Cortex of kidney (tissue), 1 donor: ENCODE measurements at places on chromosomes 16 and 17.

GRCh38 chr16:9286930-9287329, 195.5 kb downstream of the HAPSTR1 start:
- DNase-seq: no peak

DNA sequence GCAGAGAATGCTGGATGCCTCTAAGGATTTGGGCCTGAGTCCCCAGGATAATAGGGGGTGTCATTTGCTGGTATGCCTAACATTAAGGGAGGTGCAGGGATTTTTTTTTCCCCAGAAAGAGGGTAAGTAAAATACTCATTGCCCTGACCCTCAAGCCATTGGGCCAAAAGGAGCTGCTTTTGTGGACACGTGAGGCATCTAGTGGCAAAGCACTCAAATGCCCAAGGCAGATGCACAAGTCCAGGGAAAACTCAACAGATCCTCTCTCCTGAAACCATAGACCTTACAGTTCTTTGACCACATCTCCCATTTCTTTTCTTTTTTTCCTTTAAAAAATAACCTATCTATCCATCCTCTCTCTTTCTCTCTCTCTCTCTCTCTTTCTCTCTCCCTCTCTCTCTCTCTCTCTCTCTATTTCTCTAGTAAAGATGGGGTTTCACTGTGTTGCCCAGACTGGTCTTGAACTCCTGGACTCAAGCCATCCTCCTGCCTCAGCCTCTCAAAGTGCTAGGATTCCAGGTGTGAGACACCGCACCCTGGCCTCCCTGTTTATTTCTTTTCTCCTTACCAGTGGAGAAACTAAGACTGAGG, 11.8 kb downstream of the IRX5 start:
- no peak for DNase-seq

GRCh38 chr17:48441862-48442261, 11.8 kb upstream of the SKAP1 start:
- no peak for DNase-seq

DNA sequence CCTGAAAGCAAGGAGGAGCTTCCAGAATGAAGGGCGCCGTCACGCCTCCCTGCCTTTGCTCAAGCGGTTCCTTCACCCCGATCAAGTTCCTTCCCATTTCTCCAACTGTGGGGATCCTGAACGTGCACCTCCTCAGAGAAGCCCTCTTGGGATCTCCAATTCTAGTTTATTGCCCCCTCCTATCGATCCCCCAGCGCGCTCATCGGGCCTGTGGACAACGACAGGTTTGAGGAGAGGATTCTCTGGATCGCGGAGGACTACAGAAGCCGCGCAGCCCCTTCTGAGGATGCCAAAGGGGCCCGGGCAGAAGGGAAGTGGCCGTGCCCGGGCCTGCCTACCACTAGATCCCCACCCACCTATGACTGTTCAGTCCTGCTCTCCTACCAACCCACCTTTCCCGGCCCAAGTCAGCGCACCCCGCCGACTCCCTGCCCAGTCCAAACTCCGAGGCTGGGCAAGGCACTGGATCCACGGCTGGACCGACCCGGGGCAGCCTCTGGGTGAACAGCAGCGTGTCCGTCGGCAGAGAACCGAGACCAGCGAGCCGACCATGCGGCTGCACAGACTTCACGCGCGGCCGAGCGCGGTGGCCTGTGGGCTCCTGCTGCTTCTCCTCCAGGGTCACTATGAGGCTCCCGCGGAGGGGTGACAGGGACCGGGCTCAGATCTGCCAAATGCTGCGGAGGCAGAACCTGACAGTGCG, 12.8 kb upstream of the CES3 start:
- DNase-seq: no peak

GRCh38 chr16:65313936-65314626, 192.2 kb upstream of the CDH11 start:
- no peak for DNase-seq

- no peak for DNase-seq
These were observed 214.2 kb downstream of the STX8 start for GRCh38 chr17:9361188-9361955.

DNA sequence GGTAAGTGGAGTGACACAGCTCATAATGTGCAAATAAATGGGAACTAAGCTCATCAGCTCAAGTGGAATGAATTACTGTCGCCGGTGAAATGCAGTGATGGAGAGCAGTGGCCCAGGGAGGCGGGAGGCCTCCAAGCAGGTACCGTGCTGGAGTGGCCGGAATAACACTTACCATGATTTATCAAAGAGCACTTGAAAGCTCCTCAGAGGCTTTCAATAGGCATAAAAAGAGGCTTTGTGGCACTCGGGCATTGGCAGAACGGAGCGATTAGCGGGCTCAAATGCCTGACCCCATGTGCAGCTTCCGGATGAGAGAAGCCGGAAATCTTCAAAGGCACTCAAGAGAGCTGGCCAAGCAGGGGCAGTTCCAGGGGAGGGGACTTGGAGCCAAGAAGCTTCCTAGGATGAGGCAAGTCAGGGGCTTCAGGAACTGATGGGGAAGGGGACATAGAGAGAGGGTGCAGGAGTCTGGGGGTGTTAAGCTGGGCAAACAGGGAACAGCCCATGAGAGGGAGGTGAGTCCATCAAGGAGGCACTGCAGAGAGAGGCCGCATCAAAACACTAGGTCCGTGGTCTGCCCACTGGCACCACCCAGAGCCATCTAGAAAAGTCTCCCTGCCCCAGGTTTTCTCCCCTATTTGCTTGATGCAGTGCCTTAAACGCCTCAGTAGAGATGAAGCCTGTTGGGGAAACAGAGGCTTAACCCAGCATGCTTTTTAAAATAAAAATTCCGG, 144.0 kb upstream of the IRX6 start:
- no peak for DNase-seq

DNA sequence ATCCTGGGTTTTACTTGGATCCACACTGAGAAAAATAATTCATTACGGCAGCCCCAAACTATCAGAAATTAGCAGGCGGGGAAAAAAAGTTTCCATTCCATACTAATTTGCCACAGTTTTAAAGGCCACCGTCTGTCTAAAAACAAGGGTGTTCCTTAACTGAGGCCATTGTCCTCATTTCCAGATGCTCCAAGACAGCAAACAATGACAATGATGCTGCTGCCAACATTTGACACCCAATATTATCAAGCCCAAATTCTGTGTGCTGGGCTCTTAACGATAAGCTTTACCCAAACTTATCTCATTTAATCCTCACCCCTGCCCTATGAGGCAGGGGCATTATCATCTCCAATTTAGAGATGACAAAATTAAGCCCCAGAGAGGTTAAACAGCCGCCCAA, 26.3 kb downstream of the CUEDC1 start:
- no peak for DNase-seq

GRCh38 chr16:82880346-82880745, 253.6 kb downstream of the CDH13 start:
- no peak for DNase-seq

DNA sequence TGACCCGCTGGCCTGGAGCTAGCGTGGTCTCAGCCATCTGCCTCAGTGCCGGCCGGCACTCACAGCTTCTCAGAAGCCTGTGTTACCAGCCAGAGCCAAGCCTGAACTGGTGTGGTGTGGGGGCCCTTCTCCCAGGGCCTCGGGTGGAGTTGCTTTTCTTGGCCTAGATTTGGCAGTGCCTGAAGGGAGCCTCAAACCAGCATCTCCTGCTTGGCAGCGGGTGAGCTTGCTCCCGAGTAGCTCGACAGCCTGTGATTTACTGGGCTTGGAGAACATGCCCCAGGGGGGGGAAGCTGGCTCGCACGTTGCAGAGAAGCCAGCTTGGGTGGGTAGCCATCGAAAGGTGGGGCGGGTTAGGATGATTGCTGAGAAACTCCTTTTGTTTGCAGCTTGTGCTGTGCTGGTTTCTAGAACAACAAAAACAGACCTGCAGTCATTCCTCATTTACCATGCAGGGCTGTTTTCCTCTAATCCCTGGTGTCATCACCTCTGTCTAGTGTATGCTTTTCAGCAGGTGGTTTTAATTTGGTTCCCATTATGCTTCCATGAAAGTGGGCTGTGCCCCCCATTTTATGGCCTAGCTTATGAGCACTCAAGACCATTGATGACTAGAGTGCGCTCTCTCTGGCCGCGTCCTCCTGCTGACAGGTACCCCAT, 42.2 kb downstream of the TBCD start:
- DNase-seq: no peak

DNA sequence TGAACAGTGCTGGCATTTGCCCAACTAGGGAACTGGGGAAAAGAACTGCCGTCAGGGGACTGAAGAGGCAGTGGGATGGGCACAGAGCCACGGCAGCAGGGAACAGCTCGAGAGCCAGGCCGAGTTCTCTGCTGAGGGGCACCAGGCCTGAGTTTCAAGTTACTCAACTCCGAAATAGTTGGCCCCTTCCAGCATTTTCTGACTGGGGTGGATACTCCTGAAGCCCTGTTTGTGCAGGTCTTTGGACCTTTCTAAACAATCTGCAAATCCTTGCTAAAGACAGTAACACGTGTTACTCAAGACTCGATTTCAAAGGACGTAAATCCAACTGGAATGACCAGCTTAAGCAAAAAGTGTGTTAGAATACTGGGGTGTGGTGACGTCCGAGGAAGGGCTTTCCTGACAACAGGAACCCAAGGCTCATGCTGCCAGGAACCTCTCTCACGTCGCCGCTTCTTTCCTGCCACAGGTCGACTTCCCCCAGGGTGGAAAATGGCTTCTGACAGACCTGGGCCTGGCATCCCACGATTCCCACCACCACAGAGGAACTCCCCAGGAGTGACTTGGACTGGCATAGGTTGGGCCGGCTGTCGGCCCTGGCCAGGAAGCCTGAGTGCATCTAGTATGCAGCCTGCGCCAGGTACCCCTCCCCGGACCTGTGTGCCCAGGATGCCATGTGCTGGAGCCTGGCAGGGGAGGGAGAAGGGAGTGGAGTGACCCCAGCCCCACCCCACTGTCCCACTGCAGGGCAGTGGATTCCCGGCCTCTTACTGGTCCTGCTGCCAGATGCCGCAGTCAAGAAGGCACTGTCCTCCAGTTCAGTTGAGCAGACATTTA, 71.9 kb downstream of the N4BP1 start:
- DNase-seq: no peak

- DNase-seq: no peak
These were observed 491 bp downstream of the SLC25A19 start for GRCh38 chr17:75288770-75289114.

DNA sequence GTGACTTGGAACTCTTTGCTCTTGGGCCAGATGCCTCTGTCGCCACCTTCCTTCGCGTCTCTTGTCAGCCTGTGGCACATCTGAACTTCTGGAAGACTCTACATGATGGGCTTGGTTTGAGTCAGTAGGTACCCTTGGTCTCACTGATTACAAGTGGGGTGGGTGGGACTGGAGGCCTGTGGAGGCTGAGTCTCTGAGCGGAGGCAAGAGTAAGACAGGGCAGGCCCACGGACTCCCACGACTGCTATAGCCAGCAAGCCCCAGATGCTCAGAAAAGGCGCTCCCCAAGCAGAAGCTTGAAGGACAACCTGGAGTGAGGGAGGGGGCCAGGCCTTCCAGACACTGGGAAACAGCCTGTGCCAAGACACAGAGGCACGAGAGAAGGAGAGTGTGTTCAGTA, 145.7 kb downstream of the SNX29 start:
- no peak for DNase-seq

DNA sequence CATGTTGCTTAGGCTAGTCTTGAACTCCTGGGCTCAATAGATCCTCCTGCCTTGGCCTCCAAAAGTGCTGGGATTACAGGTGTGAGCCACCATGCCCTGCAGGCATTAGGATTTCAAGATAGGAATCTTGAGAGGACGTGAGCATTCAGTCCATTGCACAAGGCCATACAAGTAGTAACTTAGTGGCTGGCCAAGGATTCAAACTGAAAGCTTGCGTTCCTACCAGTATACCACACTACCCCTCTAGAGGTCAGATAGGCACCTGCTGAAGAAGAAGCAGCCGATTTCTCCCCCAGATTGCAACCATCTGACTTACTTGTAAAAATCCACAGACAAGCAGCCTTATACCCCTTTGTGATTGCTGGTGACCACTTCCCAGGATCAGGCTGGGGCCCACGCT, 80.9 kb downstream of the CACNG3 start:
- DNase-seq: no peak
